ENCODE measurements at places on chromosomes 5 and 9. TPM values are rescaled to one million over a fixed set of nuclear protein-coding genes. Genes with fewer than 3 reads are reported as not detected.

GRCh38 chr5:174877987-174878386 lies 153.6 kb downstream of the MSX2 start:
- no peak for DNase-seq

DNA sequence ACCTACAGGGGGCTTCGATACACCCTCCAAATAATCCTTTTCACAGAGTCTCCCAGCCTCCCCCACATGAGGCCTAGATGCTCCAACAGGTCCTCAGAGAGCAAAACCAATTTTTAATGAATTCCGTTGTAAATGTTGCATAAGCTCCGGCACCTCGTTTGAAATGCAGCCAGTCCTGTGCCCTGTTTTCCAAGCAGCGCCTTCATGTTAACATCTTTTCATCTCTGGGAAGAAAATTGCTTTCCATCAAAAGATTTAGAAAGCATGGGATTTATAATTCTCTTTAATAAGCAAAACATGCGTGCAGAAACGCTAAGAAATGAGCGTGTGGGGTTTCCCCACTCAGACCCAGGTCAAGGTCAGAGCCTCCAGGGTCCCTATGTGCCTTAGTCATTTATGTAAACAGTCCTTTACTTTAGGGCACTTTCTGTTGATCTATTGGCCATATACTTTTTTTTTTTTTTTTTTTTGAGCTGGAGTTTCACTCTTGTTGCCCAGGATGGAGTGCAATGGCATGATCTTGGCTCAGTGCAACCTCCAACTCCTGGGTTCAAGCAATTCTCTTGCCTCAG lies 177.5 kb upstream of the S1PR3 start:
- no peak for DNase-seq

DNA sequence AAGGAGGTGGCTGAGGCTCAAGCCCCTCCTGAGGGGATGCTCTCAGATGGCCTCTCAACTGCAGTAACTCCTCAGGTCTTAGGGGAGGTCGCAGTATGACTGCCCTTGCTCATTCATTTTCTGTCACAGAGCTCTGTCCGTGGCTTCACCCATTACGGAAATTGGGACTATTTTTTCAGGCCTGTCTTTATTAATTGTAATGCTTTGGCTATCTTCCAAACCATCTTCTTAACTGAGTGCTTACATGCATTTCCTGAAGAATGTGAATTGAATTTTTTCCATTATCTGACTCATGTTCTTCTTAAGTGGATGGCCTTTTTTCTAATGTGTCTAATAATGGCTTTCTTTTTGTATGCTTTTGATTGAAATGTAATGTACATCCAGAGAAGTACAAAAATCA lies 36.4 kb upstream of the SV2C start:
- no peak for DNase-seq

GRCh38 chr5:4082966-4083564 lies 487.4 kb downstream of the IRX1 start:
- no peak for DNase-seq

- no peak for DNase-seq
Measured at GRCh38 chr5:87452837-87453236, 40.1 kb upstream of the CCNH start.

Gene SHC3
- not detected for total RNA-seq

Gene TAF1L
- total RNA-seq, result under 0.01 TPM

Gene CCDC171
- 2.4 TPM for total RNA-seq

Data from G401 (cell line).